ENCODE measurements at places on chromosomes 16 and 17.

- DNase-seq = peak; percentile 75
Measured at GRCh38 chr17:39591958-39592954, 15.5 kb downstream of the NEUROD2 start.

- no peak for DNase-seq
Measured at GRCh38 chr16:1914988-1915387, 3.2 kb downstream of the HS3ST6 start.

DNA sequence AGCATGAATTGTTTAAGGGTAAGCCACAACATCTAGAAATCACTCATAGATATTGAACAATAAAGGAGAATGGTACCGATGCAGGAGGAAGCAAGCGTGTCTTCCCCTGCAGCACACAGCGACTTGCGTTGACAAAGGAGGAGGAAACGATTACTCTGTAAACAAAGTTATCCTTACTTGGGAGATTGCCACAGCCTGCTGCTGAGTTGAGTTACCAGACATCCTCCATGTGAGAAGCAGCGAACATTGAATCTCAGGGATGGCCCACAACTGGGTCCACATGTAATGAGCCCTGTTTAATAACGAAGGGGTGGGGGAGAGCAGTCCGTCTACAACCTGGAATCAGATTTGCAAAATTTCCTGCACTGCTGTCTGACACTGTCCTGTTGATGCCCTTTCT, 27.7 kb downstream of the CLUH start:
- no peak for DNase-seq

DNA sequence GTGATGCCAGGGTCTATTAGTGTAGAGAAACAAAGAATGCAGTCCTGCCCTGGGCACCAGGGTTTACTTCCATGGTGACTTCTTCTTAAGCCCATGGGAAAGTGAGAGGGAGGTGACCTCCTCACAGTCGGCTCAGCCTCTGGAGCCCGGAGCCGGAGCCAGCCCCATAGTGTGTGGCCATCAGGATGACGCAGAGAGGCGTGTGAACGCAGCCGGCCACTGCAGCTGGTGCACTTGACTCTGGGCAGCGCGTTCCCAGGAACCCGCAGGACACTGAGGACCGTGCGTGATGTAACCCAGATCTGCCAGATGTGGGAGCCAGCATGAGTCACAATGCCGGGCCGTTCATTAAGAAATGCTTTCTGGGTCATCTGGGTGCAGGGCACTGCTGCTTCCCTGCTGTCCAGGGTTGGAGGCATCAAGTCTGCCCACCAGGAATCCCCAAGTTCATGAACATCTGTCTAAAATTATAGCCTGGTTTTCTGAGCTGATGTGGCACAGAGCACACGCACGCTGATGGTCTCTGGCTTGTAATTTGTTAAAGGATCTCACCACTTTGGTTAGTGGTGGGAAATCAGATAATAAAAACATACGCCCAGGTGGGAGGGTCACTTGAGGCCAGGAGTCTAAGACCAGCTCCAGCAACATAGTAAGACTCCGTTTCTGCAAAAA, 114.1 kb downstream of the PITPNC1 start:
- DNase-seq = peak; percentile 97

- DNase-seq = no peak
Measured at GRCh38 chr17:35773129-35773528, 12.4 kb downstream of the C17orf50 start.

DNA sequence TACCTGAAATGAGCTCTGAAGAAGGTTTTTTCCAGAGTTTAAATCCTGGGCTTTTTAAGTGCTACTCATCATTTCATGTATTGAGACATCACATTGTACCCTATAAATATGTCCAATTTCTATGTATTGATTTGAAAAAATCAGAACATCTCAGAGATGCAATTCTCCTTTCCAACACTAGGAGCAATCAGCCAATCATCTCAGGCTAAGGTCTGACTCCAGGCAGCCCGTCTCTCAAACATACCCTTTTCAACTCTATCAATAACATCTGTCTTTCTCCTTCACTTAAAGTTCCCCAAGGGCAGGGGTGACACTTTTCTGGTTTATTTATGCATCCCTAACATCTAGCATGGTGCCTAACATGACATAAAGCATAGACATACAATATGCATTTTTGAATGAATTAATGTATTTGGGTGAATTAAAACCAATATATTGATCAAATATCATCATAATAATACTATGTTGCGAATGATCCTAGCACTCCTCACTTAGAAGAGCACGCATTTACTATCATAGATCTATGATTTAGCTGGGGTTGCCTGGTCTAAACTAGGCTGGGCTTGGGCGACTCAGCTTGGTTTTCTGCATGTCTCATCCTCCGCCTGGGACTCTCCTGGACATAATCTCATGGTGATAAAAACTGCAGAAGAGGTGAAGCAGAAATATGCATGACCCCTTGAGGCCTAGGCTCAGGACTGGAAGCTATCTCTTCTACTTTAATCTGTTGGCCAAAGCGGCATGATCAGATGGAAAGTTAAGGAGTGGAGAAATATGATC, 5.2 kb upstream of the CDH11 start:
- DNase-seq = no peak

DNA sequence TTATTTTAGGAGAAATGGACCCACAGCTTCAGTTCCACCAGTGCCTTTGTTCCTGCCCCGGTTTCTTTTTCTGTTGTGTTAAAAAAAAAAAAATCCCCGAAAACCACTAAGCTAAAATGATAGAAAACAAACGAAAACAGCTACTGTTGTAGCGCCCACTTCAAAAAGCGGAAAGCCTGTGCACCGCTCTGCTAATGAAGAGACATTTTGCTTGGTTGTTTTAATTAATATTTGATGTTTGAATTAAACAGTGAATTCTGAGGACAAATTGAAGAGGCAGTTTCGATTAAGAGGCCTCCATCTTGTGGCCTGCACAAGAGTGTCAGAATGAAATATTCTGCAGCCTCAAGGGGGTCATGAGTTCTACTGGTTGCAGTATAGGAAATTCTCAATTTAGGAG, 186.7 kb downstream of the RPTOR start:
- DNase-seq = no peak

GRCh38 chr17:65154770-65155589, 17.8 kb downstream of the RGS9 start:
- peak; percentile 10 for DNase-seq

DNA sequence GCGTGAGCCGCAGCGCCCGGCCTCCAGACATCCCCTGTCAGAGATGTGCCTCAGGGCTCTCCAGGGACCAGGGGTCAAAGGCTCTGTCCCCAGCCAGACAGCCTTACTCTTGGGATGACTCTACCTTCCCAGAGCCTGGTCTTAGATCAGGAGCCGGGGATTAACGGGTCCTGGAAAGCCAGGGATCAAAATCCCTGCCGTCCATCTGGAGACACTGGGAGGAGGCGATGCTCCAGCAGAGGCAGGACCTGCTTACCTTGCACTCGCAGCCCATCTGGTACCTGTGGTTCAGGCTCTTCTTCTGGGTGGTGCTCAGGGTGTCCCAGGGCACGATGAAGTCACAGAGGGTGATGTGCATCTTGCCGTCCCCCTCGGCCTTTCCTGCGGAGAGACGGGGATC, 16.7 kb upstream of the USP36 start:
- no peak for DNase-seq

DNA sequence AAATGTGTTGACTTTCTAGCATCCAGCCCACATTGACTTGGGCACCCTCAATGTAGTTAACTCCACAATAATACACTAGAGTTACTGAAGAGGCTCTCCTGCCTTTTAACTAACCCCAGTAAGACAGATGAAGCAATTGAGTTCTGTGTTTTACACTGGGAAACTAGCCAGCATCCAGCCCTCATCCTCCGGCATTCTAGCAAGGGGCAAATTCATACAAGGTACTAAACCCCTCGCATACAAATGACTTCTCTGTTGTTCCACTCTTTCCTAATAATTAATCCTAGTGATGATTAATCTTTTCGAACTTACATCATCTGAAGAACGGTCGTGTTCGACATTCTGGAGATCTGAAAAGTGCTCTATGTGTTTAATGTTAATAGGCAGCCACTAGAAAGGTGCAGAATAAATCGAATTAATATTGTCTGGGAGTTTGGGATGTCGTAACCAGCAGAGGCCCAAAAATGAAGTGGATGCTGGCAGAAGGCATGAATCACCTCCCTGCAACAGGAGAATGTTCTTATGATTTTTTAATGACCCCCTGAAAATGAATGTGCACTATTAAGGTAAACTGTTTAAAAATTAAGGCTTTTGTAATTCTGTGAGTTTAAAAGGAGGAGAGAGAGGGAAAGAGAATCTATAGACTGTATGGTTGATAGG, 249.4 kb downstream of the SNX29 start:
- DNase-seq = no peak

DNA sequence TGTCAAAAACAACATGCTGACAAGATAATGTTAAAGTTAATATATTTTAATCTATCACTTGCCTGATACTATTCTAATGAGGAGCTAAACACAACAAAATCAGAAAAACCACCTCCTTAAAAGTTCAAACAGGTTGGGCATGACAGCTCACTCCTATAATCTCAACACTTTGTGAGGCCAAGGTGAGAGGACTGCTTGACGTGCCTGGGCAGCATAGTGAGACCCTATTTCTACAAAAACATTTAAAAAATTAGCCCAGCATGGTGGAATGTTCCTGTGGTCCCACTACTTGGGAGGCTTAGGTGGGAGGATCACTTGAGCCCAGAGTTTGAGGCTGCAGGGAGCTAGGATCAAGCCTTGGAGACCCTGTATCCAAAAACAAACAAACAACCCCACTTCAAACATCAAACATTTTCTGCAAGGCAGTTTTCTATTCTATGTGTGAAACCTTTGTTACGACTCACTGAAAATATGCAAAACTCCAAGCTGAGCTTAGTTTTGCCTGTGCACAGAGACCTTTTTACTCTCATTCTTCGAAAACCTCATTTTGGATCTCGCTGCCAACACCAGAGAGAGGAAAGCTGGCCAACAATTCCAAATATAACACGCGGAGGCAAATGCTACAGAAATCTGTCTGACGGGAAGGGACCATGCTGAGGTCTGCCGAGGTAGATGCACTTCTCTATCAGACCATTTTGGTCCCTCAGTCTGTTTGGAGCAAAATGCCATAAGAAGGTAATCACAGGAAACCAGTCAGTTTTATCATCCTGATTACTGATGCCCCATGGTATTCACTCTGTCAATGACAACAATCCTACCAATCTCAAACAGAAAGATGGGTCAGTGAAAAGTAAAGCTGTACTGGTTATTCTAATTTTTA, 6.2 kb downstream of the PHF12 start:
- DNase-seq = no peak

GRCh38 chr17:59547131-59547915, 18.1 kb upstream of the DHX40 start:
- no peak for DNase-seq

- no peak for DNase-seq
Measured at GRCh38 chr16:78535098-78535497, 435.6 kb downstream of the WWOX start.

GRCh38 chr17:38625482-38625881, 19.7 kb upstream of the SRCIN1 start:
- no peak for DNase-seq

Measured in myocyte (in vitro differentiated cells).